ENCODE measurements at places on chromosomes 1 and 21.

GRCh38 chr21:40704141-40704540 lies 142.8 kb downstream of the DSCAM start:
- no peaks in the 10 kb centered on the region for H3K36me3 ChIP-seq
- DNase-seq, result no peak
- H3K4me1 ChIP-seq, result no peaks in the 10 kb centered on the region
- no peak overlapping the region for H3K4me3 ChIP-seq

DNA sequence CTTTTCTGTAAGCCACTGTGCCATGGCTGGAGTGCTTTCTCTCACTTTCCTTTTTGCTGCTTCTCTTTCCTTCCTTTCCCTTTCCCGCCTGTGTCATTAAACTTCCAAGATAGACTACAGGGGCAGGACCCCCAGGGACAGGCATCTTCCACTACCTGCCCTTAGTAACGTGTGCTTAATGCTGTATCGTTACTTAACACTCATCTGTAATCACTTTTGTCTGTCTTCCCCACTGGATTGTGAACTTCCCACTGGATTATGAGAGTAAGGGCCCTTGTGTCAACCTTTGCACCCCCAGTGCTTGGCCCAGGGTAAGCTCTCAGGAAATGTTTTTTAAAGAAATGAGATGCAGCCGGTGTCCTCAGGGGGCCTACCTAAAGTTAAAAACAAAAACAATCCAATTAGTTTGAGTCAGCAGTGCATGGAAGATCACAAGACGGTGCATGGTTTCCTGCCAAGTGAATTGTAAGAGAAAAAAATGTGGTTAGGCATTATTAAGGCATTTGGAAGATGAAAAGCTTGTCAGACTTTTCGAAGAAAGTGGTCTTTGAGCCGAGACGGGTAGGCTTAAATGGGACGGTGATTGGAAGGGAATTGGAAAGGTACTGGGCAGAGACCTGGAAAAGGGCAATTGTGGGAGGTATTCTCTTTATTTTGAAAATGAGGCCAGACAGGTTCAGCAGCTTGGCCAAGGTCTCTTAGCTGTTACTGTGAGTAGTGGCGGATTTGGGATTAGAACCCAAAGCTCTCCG lies 958 bp downstream of the LYPLAL1 start:
- H3K36me3 ChIP-seq, result no peaks in the 10 kb centered on the region
- H3K4me1 ChIP-seq, result peaks cover 7% of the 10 kb centered on the region
- peak overlapping the region; percentile 87 for H3K4me3 ChIP-seq

- peaks cover 25% of the 10 kb centered on the region for H3K4me1 ChIP-seq
- no peak overlapping the region for H3K4me3 ChIP-seq
These were observed 149.4 kb downstream of the RERE start for GRCh38 chr1:8667869-8668594.

DNA sequence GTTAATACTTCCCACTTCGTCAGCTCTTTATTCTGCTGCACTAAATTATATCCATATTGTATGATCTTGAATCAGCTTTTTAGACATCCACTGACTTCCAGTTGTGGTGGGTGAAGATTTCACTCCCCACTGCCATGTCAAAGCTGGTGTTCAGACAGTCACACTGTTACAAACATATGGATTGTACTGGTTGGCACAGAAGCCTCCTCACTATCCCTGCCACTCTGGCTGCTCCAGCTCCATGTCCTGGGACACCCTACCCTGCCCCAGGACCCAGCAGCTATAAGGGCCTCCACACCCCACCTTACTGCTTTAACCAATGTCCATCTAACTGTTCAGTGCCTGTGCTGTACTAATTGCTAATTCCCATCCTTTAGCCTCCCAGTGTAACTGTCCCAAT lies 32.0 kb upstream of the BATF3 start:
- H3K36me3 ChIP-seq, result no peaks in the 10 kb centered on the region
- no peak overlapping the region for H3K4me3 ChIP-seq
- DNase-seq, result no peak
- no peaks in the 10 kb centered on the region for H3K4me1 ChIP-seq
- H3K27me3 ChIP-seq, result no peaks in the 10 kb centered on the region

DNA sequence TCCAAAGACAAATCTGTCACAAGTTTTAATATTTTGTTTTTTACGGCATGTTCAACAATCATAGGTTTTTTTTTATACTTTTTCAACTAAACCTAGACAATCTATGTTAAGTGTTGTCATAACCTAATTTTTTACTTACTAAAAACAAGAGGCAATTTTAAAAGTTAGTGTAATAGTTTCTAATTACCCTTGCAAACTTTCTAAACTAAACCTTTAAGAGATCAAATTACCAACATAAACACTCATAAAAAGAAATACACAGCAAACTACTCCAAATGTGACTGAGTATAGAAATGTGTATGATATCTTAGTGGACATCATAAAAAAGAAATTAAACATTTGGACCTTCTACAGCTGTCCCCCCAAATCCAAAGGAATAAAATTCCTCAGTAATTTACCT lies 10.0 kb downstream of the ZNF281 start:
- DNase-seq, result no peak
- H3K27ac ChIP-seq, result no peak overlapping the region
- no peaks in the 10 kb centered on the region for H3K27me3 ChIP-seq
- H3K36me3 ChIP-seq, result no peaks in the 10 kb centered on the region

- no peak overlapping the region for H3K4me3 ChIP-seq
- no peaks in the 10 kb centered on the region for H3K4me1 ChIP-seq
- no peaks in the 10 kb centered on the region for H3K36me3 ChIP-seq
- no peaks in the 10 kb centered on the region for H3K27me3 ChIP-seq
- no peak for DNase-seq
- no peak overlapping the region for H3K27ac ChIP-seq
These were observed 207.0 kb upstream of the VAMP3 start for GRCh38 chr1:7564137-7564536.

GRCh38 chr1:84271441-84272151 lies 29.9 kb upstream of the SAMD13 start:
- no peaks in the 10 kb centered on the region for H3K27me3 ChIP-seq
- no peaks in the 10 kb centered on the region for H3K4me1 ChIP-seq
- no peaks in the 10 kb centered on the region for H3K36me3 ChIP-seq
- no peak for DNase-seq
- H3K4me3 ChIP-seq, result no peak overlapping the region

- no peaks in the 10 kb centered on the region for H3K4me1 ChIP-seq
- no peak overlapping the region for H3K27ac ChIP-seq
- H3K36me3 ChIP-seq, result no peaks in the 10 kb centered on the region
- no peak for DNase-seq
- H3K27me3 ChIP-seq, result no peaks in the 10 kb centered on the region
These were observed 32.1 kb downstream of the CASZ1 start for GRCh38 chr1:10764296-10764798.

GRCh38 chr1:27090911-27091310 lies 64.0 kb downstream of the SLC9A1 start:
- no peaks in the 10 kb centered on the region for H3K36me3 ChIP-seq
- DNase-seq, result no peak
- H3K27me3 ChIP-seq, result no peaks in the 10 kb centered on the region

DNA sequence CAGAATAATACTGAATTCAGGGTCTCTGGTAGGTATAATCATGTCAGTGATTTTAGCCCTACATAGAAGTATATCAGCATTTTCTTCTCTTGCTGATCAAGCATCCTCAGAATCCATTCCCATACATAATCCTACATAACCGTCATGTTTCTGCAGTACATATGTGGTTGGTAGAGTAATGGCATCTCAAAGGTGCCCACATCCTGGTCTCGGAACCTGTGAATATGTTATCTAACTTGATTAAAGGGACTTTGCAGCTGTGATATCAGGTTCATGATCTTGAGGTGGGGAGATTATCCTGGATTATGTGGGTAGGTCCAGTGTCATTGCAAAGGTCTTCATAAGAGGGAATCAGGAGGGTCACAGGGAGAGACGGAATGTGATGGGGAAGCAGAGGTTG lies 69.4 kb upstream of the KIF1B start:
- no peaks in the 10 kb centered on the region for H3K36me3 ChIP-seq
- no peak for DNase-seq
- H3K27ac ChIP-seq, result no peak overlapping the region
- no peak overlapping the region for H3K4me3 ChIP-seq

DNA sequence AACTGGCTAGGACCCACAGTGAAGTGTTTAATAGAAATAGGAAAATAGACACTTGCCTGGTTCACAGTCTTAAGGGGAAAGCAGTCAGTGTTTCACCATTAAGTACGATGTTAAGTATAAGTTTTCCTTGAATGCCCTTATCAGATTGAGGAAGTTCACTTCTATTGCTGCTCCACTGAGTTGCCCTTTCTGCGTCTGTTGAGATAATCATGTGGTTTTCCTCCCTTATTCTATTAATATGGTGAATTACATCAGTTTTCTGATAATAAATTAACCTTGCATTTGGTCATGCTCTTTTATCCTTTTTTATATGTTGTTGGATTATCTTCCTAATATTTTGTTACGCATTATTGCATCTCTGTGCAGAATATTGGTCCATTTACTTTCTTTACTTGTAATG lies 21.4 kb downstream of the UTS2 start:
- DNase-seq, result no peak
- no peaks in the 10 kb centered on the region for H3K27me3 ChIP-seq
- no peaks in the 10 kb centered on the region for H3K4me1 ChIP-seq

DNA sequence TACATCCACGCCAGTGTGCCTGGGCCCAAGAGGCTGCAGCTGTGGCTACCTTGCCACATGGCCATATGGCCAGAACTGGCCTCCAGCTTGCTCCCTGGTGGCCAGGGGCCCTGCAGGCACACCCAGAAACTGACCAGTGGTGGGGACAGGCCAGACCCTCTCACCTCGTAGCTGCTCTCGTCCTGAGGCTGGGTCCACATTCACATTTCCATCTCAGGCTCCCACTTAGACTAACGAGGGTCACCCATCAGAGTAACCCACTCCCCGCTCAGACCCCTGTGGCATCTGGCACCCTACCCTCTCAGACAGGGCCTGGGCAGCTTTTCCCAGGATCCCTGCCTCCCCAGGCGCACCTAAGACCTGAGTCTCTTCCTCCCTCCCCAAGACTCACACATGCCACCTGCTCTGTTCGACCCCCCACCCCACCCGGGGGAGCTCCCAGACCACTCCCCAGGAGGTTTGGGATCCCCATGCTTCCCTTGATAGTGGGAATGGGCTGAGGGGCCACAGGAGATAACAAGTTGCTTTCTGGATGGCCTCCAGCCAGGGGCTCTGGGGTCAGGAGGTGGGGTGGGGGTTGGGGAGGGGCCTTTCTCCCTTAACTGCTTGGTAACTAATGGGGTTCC lies 21.3 kb upstream of the RNU1-4 start:
- no peak overlapping the region for H3K27ac ChIP-seq
- H3K27me3 ChIP-seq, result no peaks in the 10 kb centered on the region
- H3K36me3 ChIP-seq, result no peaks in the 10 kb centered on the region
- no peak overlapping the region for H3K4me3 ChIP-seq
- no peaks in the 10 kb centered on the region for H3K4me1 ChIP-seq
- peak; percentile 18 for DNase-seq

DNA sequence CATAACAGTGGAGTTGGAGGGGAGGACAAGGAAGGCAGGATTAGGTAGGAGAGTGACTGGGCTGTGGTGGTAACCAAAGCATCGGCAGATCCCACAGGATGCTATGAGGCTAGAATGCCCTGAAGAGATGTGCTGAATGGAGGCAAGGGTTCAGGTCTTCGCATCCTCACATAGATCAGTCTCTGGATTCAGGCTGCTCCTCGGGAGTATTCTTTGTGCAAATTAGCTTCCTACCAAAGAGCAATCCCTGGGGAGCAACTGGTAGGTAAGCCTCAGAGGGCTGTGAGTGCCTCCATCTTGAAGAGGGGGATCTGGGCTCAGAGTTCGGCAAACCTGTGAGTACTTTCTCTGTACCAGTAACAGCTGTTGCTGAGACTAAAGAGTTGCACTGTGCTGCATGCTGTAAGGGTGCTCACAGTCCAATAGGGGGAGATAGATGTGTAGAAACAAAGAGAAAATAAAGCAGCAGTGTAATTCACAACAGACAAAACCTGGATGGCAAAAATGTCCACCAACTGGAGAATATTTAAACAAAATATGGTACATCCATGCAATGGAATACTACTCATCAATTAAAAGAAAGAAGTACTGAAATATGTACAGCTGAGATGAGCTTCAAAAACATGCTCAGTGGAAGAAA lies 322.4 kb upstream of the DEPDC1 start:
- no peaks in the 10 kb centered on the region for H3K36me3 ChIP-seq
- H3K4me1 ChIP-seq, result no peaks in the 10 kb centered on the region
- H3K27ac ChIP-seq, result no peak overlapping the region
- DNase-seq, result no peak

DNA sequence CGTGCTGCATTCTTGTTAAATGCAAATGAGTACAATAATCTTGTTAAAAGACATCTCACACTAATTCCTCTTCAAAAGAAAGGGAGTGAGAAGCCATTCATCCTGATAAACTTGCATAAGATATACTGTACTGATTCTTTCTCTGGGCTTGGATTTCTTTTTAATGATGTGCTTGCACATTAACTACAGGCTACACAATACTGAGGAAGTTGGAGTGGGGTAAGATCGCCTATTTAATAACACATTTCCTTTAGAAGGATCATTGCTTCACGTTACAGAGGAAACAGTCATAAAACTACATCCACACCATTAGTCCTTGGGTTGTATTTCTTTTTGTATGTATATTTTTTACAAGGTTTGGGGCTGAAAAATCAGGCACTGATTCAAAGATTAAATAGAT lies 36.6 kb downstream of the NRIP1 start:
- H3K4me1 ChIP-seq, result no peaks in the 10 kb centered on the region
- DNase-seq, result no peak
- H3K27ac ChIP-seq, result no peak overlapping the region
- no peaks in the 10 kb centered on the region for H3K27me3 ChIP-seq
- H3K36me3 ChIP-seq, result no peaks in the 10 kb centered on the region
- H3K4me3 ChIP-seq, result no peak overlapping the region

DNA sequence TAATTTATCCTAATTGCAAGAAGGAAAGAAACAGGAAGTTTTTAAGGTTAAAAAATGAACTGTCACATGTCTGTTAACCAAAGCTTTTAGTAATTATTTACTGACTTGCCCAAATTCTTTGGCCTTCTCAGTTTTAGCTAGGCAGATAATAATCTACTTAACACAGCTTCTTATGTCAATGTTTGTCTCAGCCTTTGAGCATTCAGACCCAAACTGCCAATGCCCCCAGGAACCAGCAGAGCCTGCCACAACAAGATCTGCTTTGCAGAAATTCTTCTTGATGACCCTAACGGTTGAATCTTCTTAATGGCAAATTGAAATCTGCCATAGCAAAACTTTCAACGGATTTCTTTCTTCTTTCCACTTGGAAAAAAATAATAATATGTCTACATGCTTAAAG lies 792.4 kb upstream of the ADGRL2 start:
- no peaks in the 10 kb centered on the region for H3K4me1 ChIP-seq
- DNase-seq, result no peak
- no peaks in the 10 kb centered on the region for H3K36me3 ChIP-seq

DNA sequence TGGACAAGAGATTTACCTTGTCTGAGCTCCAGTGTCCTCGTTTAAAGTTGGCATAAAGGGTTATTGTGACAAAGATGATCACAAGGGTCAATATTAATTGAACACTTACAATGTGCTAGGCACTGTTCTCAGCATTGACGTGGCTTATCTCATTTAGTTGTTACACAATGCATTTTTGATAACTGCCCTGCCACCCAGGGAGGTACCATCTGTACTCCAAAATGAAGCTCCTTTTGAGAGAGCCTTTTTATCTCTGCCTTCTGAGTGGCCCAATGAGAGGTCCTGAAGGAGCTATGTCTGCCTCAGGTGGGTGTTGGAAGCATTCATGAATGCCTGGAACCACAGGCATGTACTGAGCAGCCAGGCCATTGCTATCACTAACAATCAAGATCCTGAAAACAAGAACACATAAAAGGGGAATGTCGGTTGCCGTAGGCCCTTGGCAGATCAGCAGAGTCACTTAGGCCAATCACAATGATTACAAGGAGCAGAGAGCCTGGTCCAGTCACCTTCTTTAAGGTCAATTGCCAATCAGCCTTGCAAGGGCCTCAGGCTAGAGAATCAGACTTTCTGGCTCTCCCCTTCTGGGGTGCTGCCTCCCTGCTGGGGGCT lies 78.5 kb downstream of the NMNAT2 start:
- H3K27ac ChIP-seq, result no peak overlapping the region
- no peaks in the 10 kb centered on the region for H3K27me3 ChIP-seq
- H3K4me1 ChIP-seq, result no peaks in the 10 kb centered on the region
- no peaks in the 10 kb centered on the region for H3K36me3 ChIP-seq
